ENCODE measurements at places on chromosomes 12 and 14.

DNA sequence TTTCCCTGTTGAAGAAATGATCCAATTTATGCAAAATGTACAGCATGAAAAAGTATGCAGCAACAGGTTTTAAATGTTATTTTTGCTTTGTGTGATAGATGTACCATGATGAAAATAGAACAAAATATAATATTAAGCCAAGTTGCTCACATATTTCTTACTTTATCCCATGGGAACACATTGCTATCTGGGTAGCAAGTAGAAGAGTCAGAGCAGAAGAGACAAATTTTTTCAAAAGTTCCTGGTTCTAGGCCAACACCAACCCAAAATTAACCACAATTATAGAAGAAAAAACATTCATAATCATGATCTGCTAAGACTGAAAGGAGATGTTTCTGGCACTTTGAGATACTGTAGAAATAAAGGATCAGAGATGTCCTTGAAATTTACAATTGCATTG, 79.9 kb upstream of the SYT10 start:
- DNase-seq = no peak

DNA sequence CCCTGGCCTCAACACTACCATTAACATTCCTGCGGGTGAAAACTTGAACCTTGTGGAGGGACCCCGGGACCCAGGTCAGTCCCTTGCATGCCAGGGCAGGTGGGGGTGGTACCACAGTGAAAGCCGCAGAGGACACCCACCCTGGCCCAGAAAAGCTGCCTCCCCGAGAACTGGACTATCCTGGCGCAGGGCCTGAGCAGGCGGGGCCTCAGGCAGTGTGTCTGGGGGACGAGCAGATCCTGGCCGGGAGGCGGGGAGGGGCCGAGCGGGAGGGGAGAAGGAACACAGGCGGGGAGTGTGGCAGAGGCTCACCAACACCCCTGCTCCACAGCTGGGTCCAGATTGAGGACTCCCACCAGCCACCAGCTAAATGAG, 10.0 kb downstream of the AHNAK2 start:
- DNase-seq = no peak

- peak; percentile 32 for DNase-seq
These were observed 663 bp downstream of the PTGER2 start for GRCh38 chr14:52314595-52315354.

DNA sequence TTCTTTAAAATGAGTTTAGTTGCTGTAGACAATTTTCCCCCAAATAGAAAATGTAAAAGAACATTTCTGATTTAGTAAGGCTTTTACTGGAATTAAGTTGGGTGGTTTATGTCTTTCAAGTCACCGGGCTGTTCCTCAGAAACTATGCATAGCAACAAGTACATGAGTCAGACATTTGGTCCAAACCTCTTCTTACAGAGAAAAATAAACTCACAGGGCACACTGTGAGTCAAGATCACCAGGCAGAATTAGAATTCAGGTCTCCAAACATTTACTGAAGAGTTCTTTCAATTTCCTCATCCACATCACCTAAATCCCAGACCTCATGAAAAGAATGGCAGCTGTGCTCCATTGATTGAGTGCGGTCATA, 476.1 kb upstream of the SOX5 start:
- DNase-seq = no peak

GRCh38 chr12:50514526-50515276, 9.9 kb downstream of the DIP2B start:
- DNase-seq = no peak

DNA sequence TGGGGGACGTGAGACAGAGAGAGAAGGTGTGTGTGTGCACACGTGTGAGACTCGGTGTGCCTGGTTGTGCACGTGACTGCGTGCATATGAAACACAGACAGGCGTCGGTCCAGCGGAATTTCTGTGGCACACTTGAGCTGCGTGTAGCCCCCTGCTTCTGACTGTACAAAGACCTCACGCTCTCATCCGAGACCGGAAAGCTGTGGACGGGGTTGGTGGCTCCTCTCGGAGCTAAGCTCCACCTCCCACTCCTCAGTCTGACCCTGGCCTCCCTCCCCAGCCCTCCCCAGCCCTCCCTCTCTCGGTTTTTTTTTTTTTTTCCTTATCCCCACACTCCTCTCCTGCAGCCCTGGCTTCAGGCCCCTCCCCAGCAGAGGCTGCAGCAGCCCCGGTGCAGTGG, 8.3 kb upstream of the C14orf180 start:
- no peak for DNase-seq

DNA sequence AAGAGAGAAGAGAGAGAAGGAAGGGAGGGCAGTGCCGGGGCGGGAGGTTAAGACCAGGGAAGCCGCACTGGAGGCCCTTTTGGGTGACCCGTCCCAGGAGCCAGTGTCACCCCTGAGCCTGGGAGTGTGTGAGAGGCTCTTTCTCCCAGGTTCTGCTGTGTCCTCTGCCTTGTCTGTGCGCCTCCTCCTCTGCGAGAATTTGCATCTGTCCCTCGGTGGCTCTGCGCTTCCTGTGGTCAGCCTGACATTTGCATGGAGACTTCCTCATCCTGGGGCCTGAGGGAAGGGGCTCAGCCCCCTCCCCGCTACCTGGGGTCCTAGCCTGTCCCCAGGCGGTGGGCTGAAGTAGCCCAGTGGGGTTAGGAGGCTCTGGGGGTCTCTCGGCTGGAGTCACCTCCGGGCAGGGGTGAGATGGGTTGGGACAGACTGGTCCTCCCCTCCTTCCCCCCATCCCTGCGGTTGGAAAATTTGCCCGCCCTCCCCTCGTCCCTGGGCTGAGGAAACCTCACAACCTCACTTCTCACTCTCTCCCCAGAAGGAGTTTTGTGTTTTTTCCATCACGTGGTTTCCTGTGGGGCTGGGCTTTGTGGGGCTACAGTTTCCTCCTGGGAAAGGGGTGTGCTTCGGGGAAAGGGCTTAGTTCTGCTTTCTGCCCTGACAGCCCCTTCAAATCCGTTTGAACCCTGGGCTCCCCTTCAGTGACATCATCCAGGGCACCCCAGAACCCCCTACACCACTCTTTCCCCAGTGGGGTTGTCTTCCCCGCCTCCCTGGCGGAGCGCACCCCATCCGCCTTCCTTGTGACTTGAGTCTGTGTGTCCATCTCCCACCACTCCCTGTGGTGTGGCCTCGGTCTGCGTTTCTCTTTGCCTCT, 2.5 kb downstream of the PTPN6 start:
- DNase-seq = peak; percentile 94

- no peak for DNase-seq
These were observed 122.7 kb downstream of the CCDC60 start for GRCh38 chr12:119457271-119457670.

GRCh38 chr12:13198876-13199275, 2.4 kb downstream of the EMP1 start:
- DNase-seq = no peak

DNA sequence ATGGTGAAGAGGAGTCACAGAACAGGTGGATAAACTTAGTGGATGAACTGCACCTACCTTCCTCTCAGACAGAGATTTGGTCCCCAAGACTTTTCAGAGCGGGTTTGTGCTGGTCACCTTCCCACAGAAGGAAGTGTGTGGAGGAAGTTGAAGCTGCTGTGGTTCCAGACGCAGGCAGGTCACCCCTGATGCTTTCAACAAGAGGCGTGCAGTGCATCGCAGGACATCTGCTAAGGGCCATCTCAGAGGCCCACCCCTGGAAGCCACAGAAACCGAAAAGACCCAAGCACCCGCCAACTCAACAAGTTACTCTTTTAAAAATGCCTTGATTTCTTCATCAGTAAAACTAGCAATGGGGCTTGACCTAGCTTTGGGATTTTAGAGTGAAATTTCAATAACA, 1.0 kb upstream of the GPX2 start:
- DNase-seq = no peak

DNA sequence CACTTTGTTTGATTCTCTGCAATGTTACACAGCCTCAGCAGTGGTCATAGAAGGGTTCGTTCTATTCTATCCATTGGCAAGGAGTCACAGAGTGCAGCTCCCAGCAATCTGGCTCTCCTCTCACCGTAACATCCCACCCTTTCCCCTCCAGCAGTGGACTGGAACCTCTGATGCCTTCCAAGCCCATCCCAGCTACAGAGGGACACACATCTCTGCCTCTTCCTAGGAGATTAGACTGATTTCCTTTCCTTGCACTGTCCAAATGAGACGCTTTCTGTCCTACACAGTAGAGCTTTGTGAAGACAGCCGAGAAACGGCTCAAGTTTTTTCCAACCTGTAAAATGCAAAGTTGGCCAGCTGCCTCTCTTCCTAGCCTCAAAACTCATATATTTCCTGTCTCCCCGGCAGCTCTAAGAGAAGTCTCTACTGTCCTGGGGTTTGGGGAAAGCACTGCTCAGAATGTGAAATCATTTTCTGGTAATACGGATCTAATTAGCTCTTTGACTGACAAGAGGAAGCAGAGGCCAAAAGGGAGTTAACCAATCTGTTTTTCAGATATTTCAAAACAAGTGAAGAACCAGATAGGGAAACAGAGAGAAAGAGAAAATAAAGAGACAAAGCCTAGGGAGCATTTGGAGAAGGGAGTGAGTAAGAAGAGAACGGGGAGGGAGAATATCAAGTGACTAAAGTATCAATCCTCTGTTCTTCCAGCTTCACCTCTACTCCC, 516 bp downstream of the NINJ2 start:
- peak; percentile 86 for DNase-seq

GRCh38 chr12:112839386-112839972, 47.9 kb downstream of the RPH3A start:
- no peak for DNase-seq

DNA sequence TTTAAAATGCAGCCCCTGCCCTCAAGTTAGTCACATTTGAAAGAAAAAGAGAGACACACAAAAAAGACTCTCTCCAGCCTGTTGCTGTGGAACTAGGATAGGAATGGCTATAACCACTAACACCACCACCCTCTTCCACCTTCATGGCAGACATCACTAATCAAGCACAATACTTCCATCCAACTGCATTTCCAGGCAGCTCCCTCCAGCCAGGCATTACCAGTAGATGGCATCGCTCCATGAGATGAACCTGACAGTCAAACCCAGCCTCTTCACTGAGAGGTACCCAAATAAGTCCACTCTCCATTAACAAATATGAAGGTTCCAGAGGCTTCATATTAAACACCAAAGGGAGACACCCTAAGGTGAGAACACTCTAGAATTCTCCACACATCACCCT, 24.4 kb downstream of the SLC8B1 start:
- peak; percentile 8 for DNase-seq

DNA sequence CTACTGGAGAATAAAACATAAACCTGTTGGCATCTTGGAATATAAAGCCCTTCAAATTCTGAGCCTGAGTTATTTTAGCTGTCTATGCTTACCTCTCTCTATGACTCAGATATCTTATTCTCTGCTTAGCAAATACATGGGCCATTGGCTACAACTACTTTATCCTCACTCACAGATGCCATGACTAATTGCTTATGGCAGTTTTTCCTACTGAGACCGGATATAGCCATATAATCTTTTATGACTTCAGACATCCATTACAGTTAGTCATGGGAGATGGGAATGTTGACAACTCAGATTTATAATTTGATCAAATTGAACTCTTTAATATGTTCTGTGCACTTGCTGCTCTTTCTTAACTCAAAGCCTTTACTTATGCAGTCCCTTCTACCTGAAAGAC, 502.4 kb upstream of the ATP2B1 start:
- no peak for DNase-seq

- DNase-seq = no peak
These were observed 12.1 kb downstream of the TCL1A start for GRCh38 chr14:95701846-95702221.

DNA sequence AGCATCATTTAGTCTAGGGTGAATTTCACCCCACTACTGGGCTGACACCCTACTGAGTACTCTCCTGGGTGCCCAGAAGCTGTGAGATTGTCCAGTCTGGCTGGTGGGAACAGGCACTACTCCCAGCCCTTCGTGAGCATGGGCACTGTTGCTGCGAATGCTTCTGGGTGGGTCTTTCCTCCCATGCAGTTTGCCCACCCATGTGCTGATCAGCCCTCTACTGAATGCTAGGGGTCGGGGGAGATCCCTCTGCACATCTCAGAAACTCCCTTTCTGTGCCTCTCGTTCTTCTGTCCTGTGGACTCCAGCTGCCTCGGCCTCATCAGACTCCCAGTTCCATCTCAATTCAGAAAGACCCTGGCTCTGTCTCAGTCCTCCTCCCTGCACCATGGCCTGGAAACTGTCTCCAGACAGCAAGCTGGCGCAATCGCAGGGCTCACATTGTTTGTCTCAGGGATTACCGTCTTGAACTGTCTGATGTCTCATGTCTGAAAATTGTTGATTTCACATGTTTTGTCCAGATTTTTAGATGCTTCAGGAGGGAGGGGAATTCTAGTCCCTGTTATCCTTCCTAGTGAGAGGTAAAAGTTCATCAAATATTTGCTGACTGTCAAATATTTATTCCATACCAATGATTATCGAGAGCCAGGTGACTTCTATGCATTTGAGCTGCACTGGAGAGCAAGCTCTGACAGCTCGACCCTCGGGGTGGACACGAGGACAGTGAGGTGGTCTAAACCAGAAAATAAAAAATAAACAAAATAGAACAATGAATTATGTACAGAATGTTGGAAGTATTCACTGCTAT, 316.6 kb upstream of the RTL1 start:
- no peak for DNase-seq

GRCh38 chr14:54742492-54743350, 159.9 kb downstream of the GCH1 start:
- DNase-seq = no peak

DNA sequence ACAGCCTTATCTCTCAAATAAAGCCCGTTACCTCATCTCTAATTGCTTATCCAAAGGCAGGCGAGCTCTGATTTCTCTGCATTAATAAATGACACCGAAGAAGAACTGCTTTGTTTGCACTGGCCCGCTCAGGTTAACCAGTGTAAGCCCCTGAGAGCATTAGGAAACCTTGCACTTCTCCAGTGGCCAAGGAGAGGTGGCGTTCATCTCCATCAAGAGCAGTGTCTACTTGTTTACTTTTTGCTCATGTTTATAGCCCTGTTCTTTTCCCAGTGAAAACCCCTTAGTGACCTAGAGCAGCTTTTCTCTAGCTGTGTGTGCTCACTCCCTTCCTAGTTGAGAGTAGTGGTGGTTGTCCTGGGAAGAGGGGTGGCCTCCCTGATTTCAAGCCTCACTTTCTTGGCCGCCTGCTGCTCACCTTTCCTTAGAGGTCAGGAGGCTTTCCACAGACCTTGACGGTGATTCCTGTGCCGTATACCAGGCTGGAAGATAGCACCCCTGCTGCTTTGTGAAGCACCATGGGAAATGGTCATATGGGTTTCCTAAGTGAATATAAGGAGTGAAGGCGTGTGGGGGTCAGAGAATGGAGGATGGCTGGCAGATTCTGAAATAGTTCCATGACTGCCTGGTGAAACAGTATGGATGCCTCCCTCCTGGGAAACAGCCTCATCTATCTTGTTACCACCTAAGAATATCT, 16.6 kb downstream of the FBXW8 start:
- DNase-seq = no peak

GRCh38 chr12:102388469-102388868, 91.9 kb downstream of the IGF1 start:
- DNase-seq = no peak

GRCh38 chr14:56608689-56609088, 29.1 kb downstream of the TMEM260 start:
- no peak for DNase-seq

Data from inflammatory macrophage treated with lipopolysaccharide for 4 hours (primary cell).